T47D (cell line): ENCODE measurements at places on chromosomes 2 and 18.

- no peak for DNase-seq
These were observed 3.6 kb downstream of the HOXD11 start for GRCh38 chr2:176110415-176111308.

DNA sequence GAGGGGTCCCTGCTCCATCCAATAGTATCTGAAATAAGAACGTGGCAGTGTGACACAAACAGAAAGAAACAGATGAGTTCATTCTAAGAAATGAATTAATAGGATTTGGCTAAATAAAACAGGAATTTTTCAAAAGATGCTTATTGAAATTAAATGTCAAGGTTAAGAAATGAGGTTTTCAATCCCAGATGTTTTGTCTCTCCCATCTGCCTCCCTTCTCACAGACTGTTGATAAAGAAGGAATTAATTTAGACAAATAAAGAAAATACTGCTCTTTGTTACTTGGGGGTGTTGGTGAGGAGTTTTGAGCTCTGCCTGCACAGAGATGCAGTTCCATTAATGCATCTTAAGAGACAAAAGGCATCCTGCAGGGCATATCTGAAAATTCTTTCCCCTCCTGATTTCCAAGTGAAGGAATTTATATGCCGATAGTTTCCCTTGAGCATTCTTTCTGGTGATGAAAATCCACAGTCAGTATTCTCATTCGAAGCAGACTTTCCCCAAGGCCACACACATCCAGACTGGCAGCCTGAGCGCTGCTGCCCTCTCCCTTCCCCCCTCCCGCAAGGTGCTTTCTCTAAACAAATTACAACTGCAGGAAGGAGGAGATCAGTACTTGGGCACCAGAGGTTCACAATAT, 385.4 kb upstream of the RND3 start:
- DNase-seq, result no peak

- DNase-seq, result no peak
These were observed 47.9 kb upstream of the FAM171B start for GRCh38 chr2:186645999-186646398.

GRCh38 chr2:180472133-180472532, 465.0 kb upstream of the CWC22 start:
- no peak for DNase-seq

- no peak for DNase-seq
These were observed 1.1 kb downstream of the EMILIN1 start for GRCh38 chr2:27079233-27080139.

- no peak for DNase-seq
These were observed 331.3 kb upstream of the CNTNAP5 start for GRCh38 chr2:123693836-123694235.

DNA sequence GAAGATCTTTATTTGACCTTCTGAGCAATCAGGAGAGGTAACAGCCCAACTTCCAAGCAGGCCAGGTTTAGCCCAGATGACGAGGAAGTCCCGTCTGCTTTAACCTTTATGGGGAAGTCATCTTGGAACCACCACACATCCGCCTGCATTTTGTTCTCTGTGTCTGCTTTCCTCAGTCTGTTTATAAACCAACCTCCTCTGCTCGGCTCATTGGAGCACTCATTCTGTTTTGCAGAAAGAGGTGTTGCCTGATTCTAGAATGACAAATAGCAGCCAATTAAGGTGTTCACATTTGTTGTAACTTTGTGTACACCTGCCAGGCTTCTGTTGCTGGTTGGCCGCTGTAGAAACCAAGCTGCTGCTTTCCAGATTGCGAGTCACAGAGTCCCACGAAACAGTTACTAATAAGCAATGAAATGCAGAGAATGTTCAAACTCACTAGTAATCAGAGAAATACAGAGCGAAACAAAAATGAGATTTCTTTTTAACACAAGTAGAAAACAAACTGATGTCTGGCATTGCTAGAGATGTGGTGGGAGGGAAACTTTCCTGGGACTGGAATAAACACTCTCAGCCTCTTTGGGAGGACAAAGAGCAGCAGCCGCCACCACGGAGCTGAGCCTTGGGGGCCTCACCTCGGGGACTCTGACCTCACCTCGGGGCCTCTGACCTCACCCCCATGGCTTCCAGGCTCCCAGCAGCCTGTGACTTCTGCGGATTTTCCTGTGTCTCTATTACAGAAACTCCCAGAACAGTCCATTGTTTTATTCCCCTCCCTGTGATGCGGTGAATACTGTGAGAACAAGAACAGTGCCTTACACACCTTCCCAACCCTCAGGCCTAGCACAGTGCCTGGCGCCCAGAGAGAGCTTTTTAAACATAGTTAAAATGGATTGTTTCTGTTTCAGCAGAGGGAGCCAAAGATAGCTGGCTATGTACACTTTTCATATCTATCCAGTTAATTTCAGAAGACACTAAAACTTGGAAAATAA, 64.0 kb downstream of the MBP start:
- no peak for DNase-seq

- DNase-seq, result no peak
These were observed 66.8 kb upstream of the NFATC1 start for GRCh38 chr18:79328887-79329286.

DNA sequence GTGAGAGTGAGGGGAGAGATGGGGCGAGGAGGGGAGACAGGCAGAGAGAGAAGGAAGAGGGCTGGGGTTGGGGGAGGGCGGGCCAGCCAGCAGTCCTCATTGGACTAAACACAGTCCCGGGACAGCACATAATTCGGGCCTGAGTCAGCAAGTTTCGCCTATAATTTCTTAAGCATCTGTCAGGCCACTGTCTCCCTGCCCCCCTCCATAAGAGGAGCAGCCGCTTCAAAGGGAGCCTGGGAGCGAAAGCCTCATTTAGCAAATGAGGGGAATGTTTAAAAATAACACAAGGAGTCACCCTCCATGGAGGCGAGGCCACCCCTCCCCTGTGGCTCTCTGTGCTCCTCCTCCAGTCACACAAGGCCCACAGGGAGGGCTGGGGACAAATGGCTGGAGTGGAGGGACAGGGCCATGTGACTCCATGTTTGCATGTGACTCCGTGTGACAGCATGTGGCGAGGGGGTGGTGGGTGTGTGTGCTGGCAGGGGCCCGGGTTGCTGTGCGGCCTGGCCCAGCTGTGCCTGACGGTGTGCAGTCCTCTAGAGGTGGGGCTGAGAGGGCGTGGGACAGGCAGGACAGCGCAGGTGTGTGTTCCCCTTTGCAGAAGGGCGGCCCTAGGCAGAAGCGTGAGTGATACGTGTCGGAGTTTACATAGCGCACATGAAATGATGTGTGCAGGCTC, 162.4 kb downstream of the CELF4 start:
- no peak for DNase-seq

- DNase-seq, result no peak
These were observed 66.8 kb upstream of the FOSL2 start for GRCh38 chr2:28325567-28326468.

DNA sequence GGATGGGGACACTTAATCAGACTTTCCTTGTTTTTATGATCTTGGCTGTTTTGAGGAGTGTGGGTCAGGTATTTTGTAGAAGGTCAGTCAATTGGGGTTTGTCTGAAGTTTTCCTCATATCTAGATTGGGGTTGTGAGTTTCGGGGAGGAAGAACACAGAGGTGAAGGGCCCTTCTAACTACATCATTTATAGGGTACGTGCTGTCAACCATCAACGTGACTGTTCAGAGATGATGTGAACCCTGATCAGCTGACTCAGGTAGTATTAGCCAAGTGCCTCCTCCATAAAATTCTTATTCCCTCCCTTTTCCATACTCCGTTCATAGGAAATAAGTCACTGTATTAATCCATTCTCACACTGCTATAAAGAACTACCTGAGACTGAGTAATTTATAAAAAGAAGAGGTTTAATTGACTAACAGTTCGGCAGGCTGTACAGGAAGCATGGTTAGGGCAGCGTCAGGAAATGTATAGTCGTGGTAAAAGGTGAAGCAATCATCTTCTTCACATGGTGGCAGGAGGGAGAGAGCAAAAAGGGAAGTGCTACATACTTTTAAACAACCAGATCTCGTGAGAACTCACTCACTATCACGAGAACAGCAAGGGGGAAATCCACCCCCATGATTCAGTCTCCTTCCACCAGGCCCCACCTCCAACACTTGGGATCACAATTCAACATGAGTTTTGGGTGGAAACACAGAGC, 547.1 kb upstream of the LINC00305 start:
- DNase-seq, result no peak

GRCh38 chr2:196589419-196589818, 50.1 kb upstream of the CCDC150 start:
- DNase-seq, result no peak

DNA sequence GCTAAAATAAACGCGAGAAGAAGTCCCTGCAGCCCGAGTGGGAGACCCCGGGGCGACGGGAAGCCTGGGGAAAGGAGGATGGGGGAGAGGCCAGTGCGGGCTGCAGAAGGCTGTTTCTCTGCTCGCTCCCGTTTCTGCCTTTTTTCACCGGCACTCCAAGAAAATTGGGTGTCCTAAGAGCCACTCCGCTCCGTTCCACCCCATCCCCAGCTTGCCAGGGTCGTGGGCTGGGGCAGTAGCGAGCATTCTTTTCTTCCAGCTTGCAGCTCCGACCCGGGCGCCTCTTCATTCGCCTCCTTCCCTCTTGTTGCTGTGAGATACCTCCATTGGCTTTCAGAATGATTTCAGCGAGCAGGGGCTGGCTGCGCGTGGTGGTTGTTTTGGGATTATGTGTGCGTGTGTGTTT, 1.1 kb downstream of the HOXD3 start:
- DNase-seq, result no peak

DNA sequence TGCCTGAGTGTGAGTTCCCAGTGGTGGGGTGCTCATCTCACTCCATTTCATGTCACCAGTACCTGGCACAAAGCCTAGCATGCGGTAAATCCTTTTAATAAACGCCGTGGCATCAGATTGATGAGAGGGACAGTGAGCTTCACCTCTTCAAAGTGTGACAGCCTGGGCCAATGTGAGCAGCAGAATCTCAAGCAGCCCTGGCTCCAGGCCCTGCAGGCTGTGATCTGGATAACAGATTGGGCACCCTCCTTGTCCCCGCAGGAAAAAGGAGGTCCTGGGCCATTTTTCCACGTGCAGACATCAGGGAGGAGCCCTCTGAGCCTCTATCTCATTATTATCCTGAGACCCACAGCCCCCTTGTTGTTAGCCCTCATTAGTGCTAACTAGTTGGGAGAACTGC, 34.8 kb downstream of the TET3 start:
- no peak for DNase-seq

GRCh38 chr18:6610466-6610865, 119.0 kb upstream of the ARHGAP28 start:
- no peak for DNase-seq

GRCh38 chr2:26494891-26495290, 17.0 kb upstream of the OTOF start:
- DNase-seq, result no peak

GRCh38 chr18:3458378-3458777, 8.4 kb downstream of the TGIF1 start:
- DNase-seq, result no peak

GRCh38 chr2:38775921-38776225, 2.1 kb upstream of the GEMIN6 start:
- no peak for DNase-seq

- no peak for DNase-seq
These were observed 1.7 kb downstream of the MAPRE3 start for GRCh38 chr2:26971911-26972786.

- DNase-seq, result no peak
These were observed 84.6 kb downstream of the DNMT3A start for GRCh38 chr2:25257032-25257552.
